ENCODE measurements at places on chromosomes 1 and 21.

DNA sequence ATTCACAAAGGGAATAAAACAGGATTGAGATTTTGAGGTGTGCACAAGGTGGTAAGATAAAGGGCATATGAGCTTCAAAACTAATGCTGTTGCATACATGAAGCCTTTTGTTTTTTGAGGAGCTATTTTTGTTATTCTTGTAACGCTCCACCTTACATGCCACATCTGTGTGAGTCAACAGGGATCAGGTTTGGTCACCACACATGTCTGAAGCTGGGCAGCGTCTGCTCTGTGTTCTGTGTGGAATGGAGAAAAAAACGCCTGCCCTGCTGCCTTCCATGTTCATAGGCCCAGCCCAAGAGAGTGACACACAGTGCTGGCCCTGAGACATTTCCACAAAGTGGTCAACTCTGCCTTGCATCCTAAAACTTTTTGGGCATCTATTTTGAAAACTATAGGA lies 67.7 kb downstream of the MPZL1 start:
- no peaks in the 10 kb centered on the region for H3K4me1 ChIP-seq
- no peak overlapping the region for H3K27ac ChIP-seq

DNA sequence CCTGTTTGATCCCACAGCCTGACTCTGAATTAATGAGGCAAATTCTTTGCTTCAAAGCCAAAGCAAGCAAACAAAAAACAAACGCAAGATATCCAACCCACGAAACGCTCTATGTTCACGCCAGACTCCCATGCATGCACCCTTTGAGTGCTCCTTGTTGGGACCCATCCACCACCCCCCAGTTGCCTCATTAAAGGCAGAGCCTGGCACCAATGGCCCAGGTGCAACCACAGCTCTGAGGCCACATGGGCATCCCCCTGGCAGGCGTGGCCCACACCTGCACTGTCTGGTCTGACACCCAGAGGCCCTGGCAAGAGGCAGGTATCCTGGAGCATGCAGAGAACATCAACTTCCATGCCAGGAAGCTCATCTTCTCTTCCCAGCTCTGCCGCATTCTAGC lies 1.1 kb upstream of the PADI4 start:
- peaks cover 16% of the 10 kb centered on the region for H3K4me1 ChIP-seq
- H3K4me3 ChIP-seq, result no peak overlapping the region
- no peaks in the 10 kb centered on the region for H3K36me3 ChIP-seq
- H3K27ac ChIP-seq, result no peak overlapping the region

- no peaks in the 10 kb centered on the region for H3K27me3 ChIP-seq
- H3K4me1 ChIP-seq, result no peaks in the 10 kb centered on the region
Measured at GRCh38 chr1:39427374-39427773, 64.1 kb upstream of the BMP8A start.

GRCh38 chr21:38970765-38971164 lies 165.0 kb downstream of the ETS2 start:
- H3K27ac ChIP-seq, result no peak overlapping the region
- no peak overlapping the region for H3K4me3 ChIP-seq
- H3K4me1 ChIP-seq, result no peaks in the 10 kb centered on the region
- H3K36me3 ChIP-seq, result no peaks in the 10 kb centered on the region

DNA sequence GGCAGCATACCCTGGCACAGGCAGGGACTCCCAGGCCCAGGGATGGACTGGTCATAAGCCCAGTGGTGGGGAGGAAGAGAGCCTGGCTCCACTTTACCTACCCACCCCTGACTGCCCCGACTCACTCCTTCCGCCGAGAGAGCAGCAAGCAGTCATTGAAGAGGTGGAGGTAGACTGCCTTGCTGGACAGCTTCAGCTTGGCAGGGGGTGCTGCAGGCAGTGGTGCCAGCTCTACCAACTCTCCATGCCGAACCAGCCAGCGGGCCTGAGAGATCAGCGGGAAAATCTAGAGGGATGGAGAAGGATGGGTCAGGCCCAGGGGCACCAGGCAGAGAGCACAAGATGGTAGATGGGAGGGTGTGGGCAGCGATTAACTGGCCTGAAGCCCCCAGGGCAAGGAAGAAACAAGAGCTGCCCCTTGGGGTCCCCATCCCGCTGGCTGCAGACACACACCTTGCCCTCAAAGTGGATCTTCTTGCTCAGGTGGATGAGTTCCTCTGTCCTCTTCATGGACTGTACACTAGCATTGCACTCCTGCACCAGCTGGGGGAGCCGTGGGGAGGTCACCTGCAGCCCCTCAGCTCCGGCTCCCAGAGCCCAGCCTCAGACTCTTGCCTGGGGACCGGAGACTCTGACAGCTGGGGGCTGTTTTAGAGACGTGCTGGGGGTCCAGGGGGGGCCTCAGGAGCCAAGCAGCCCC lies 7.7 kb downstream of the ARHGEF19 start:
- DNase-seq, result no peak
- H3K4me3 ChIP-seq, result no peak overlapping the region
- peaks cover 15% of the 10 kb centered on the region for H3K4me1 ChIP-seq
- no peak overlapping the region for H3K27ac ChIP-seq

DNA sequence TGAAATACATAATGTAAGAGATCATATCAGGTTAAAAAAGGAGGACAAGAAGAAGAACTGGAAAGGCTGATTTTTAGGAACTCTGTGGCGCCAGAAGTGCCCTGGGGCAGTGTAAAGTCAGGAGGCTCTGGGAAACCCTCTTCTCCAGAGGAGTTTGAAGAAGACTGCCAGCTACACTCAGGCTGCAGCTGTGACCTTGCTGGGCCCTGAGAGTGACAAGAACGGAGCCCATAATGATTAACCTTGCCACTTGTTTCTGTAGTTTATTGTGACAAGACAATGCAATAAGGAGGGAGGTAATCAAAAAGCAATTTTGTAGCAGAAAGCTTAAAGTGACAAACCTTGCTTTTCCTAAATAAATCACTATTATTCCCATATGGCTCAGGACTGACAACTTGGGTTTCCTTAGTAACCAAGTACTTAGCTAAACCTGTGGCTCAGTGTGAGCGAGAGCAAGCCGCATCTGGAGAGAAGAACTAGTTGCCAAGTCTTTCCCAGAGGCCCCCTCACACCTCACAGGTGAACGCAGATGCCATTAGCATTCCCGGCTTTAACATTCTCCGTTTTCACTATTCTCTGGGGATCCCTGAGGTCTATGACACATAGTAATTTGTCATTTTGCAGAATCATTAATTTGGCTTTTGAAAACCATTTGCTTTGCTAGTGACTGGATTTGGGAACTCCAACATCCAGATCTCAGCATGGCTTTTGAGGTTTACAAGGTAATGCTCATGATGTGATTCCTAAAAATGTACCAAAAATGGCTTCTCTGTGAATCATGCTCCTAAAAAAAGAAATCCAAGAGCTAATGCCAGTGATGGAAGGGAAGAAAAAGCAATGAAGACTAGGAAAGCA lies 115.9 kb downstream of the OMA1 start:
- no peak overlapping the region for H3K4me3 ChIP-seq
- no peak overlapping the region for H3K27ac ChIP-seq
- no peak for DNase-seq
- H3K4me1 ChIP-seq, result no peaks in the 10 kb centered on the region
- no peaks in the 10 kb centered on the region for H3K36me3 ChIP-seq

DNA sequence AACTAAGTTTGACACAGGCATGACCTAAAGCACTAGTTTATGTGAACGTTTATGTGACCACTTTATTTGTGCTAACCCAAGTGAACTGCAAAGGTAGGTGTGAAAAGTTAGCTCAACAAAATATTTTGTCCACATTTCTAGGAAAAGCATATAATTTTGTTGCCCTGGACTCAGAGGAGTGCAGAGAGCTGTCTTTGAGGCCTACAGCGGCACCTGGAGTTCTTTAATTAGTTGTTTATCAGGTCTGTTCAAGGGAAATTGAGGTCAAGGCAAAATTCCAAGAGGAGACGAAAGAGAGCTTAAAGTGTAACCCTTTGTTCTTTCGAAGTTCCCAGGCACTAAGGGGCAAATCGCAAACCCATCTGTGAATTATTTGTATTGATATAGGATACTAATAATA lies 1.3 kb downstream of the GIPC2 start:
- H3K4me3 ChIP-seq, result peak overlapping the region; percentile 73
- DNase-seq, result no peak
- no peaks in the 10 kb centered on the region for H3K36me3 ChIP-seq
- H3K4me1 ChIP-seq, result peaks cover 9% of the 10 kb centered on the region

- H3K4me3 ChIP-seq, result no peak overlapping the region
- no peaks in the 10 kb centered on the region for H3K36me3 ChIP-seq
- no peak overlapping the region for H3K27ac ChIP-seq
- no peaks in the 10 kb centered on the region for H3K27me3 ChIP-seq
- H3K4me1 ChIP-seq, result no peaks in the 10 kb centered on the region
- DNase-seq, result no peak
Measured at GRCh38 chr1:207261971-207262370, 59.5 kb upstream of the CD55 start.

DNA sequence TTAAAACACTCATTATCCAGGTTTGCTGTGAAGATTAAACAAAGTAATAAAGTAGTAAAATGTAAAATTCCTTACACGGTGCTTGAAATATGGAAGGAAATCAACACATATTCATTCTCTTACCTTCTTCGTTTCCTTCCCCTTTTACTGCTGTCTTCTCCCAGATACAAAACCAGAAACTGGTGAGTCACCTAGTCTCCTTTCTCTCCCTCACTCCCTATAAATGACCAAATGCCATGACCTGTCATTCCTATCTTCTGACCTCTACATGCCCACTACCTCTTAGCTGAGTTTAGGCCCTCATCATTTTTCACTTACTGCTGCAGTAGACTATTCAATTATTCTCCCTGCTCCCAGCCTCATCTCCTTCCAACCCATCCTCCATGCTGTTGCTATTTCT lies 4.3 kb upstream of the NR1I3 start:
- H3K27ac ChIP-seq, result no peak overlapping the region
- no peaks in the 10 kb centered on the region for H3K4me1 ChIP-seq
- H3K36me3 ChIP-seq, result no peaks in the 10 kb centered on the region
- H3K27me3 ChIP-seq, result no peaks in the 10 kb centered on the region

DNA sequence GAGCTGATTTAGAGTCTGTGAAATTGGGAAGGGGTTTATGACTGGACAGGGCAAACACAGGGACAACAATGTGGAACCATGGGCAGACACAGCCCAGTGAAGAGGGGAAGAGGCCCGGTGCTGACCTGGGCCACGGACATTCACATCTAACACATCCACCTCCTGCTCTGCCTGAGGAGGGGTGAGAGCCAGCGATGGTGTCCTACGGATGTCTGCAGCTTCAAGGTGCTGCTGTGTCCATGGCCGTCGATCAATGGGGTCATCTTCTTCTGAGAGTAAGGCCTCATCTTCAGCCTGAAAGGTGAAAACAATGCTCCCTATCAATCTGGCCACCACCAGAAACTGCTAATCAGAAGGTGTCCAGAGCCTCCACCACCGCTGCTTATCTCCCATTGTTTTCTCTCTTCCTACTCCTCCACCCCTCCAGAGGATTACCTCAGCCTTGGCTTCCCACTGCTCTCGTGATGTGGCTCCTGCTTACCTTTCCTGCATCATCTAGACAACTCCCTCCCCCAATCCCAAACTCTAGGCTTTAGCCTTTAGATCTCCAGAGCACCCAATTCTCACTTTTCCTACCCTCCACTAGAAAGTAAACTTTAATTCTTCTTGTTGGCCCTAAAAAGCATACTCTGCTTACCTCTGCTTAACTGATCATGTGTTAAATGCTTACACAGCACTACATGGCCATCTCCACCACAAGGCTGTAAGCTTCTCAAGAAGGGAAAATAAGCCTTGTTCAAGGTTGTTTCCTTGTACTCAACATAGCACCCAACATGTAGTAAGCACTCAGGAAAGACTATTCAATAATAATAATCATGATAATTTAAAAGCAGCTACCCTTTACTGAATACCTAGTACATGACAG lies 24.0 kb upstream of the ADAM30 start:
- no peak overlapping the region for H3K27ac ChIP-seq
- no peak for DNase-seq
- peaks cover 27% of the 10 kb centered on the region for H3K36me3 ChIP-seq
- H3K4me3 ChIP-seq, result no peak overlapping the region
- H3K4me1 ChIP-seq, result no peaks in the 10 kb centered on the region

GRCh38 chr1:69196071-69196470 lies 371.7 kb upstream of the LRRC7 start:
- H3K36me3 ChIP-seq, result no peaks in the 10 kb centered on the region
- no peak for DNase-seq
- H3K4me3 ChIP-seq, result no peak overlapping the region

GRCh38 chr1:33563699-33564098 lies 91.3 kb downstream of the ZSCAN20 start:
- DNase-seq, result no peak
- H3K4me3 ChIP-seq, result no peak overlapping the region
- H3K27ac ChIP-seq, result no peak overlapping the region
- H3K27me3 ChIP-seq, result no peaks in the 10 kb centered on the region
- no peaks in the 10 kb centered on the region for H3K4me1 ChIP-seq
- H3K36me3 ChIP-seq, result no peaks in the 10 kb centered on the region

- no peaks in the 10 kb centered on the region for H3K4me1 ChIP-seq
- no peaks in the 10 kb centered on the region for H3K27me3 ChIP-seq
- no peak for DNase-seq
- H3K27ac ChIP-seq, result no peak overlapping the region
- no peak overlapping the region for H3K4me3 ChIP-seq
Measured at GRCh38 chr1:68473060-68473459, 23.3 kb upstream of the RPE65 start.

GRCh38 chr1:4084048-4084431 lies 184.0 kb upstream of the C1orf174 start:
- no peaks in the 10 kb centered on the region for H3K36me3 ChIP-seq
- no peaks in the 10 kb centered on the region for H3K27me3 ChIP-seq
- no peak overlapping the region for H3K4me3 ChIP-seq
- no peak for DNase-seq
- H3K4me1 ChIP-seq, result no peaks in the 10 kb centered on the region

GRCh38 chr1:64616039-64616438 lies 128.8 kb upstream of the RAVER2 start:
- 0 out of 2 replicates have a peak, but pooled peaks cover 4% of the 10 kb centered on the region for H3K36me3 ChIP-seq
- H3K27me3 ChIP-seq, result no peaks in the 10 kb centered on the region
- DNase-seq, result no peak

GRCh38 chr1:2443277-2444137 lies 31.1 kb upstream of the PEX10 start:
- H3K4me3 ChIP-seq, result no peak overlapping the region
- no peak overlapping the region for H3K27ac ChIP-seq
- no peaks in the 10 kb centered on the region for H3K36me3 ChIP-seq
- H3K4me1 ChIP-seq, result no peaks in the 10 kb centered on the region
- peaks cover 34% of the 10 kb centered on the region for H3K27me3 ChIP-seq
- peak; percentile 76 for DNase-seq

DNA sequence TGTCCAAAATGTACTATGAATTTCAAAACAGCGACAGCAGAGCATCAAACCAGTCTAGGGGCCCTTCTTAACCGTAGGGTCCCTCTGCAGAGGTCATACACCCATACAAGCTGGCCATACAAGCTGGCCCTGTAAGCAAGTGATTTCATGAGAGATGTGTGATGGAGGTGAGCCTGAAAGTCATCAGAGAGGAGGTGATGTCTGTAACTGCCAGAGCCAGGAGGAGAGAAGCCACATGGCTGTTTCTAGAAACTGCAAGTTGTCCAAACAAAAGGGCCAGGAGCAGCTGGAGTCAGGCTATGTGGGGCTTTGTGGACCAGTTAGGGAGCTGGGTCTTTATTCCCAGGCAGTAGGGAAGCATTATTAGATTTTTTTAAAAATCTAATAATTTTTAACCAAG lies 14.8 kb upstream of the SERINC2 start:
- no peaks in the 10 kb centered on the region for H3K27me3 ChIP-seq
- H3K4me3 ChIP-seq, result no peak overlapping the region
- no peak overlapping the region for H3K27ac ChIP-seq

- H3K27ac ChIP-seq, result no peak overlapping the region
- no peak for DNase-seq
- no peaks in the 10 kb centered on the region for H3K4me1 ChIP-seq
- no peak overlapping the region for H3K4me3 ChIP-seq
- H3K27me3 ChIP-seq, result no peaks in the 10 kb centered on the region
Measured at GRCh38 chr1:3515774-3516480, 61.5 kb downstream of the ARHGEF16 start.

Measured in H1 (cell line).